GM12878 (cell line): ENCODE measurements at places on chromosomes 13 and 19. TPM values are rescaled to one million over a fixed set of nuclear protein-coding genes. Genes with fewer than 3 reads are reported as not detected.

- peaks cover 33% of the 10 kb centered on the region for H3K4me1 ChIP-seq
- H3K36me3 ChIP-seq, result peaks cover 7% of the 10 kb centered on the region
- H3K4me3 ChIP-seq, result peak overlapping the region; percentile 84
- no peaks in the 10 kb centered on the region; the same call in 1 of the 2 replicates for H3K27me3 ChIP-seq
- DNase-seq, result no peak
Observed at GRCh38 chr19:4064149-4064495, 2.6 kb downstream of the ZBTB7A start.

GRCh38 chr13:49954674-49955455 is 18.7 kb upstream of the SPRYD7 start:
- no peak overlapping the region for H3K27ac ChIP-seq
- no peaks in the 10 kb centered on the region for H3K36me3 ChIP-seq
- no peaks in the 10 kb centered on the region for H3K27me3 ChIP-seq
- DNase-seq, result no peak
- no peaks in the 10 kb centered on the region for H3K4me1 ChIP-seq

The GPR12 gene
- polyA plus RNA-seq, result not detected in 2 replicates

The TEX101 gene
- not detected in 2 replicates for polyA plus RNA-seq
